ENCODE measurements at places on chromosomes 7 and 10.

GRCh38 chr7:50962962-50963374 lies 180.3 kb upstream of the GRB10 start:
- no peak for DNase-seq

DNA sequence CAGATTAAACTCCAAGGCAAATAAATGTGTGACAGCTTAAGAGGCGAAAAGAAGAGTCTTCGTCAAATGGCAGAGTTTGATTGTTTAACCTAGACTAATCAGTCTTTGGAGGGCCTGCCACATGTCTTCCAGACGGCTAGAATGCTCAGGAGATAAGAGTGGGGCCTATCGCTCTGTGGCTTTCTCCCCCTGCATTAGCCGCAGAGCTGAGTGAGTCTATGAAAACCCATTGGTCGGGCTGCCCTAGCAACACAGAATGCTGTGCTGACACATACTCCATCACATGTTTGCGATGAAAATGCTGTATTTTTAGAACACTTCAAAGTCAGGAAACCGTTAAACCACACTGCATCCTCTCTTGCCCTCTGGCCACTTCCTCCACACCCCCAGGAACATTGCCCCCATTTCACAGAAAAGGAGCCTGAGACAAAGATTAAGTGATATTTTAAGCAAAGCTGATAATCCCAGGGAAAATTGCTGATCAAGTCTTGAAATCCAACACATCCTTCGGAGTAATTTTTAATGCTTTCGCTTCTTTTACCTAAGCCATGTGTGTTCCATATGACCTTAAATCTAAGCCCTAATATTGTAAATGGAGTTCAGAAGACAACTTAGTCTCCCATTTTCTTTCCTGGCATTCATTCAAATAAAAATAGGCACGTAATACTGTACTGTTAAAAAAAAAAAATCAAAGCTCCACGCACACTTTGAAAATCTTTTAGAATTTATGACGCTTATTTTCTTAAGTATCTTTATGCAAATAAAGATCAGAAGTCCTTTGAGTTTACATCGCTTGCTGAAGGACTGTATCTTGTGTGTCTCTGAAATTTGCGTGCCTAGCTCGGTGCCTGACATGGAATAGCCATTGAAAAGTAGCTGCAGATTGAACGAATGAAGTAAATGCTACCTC lies 161.2 kb downstream of the CELF2 start:
- peak; percentile 76 for DNase-seq

DNA sequence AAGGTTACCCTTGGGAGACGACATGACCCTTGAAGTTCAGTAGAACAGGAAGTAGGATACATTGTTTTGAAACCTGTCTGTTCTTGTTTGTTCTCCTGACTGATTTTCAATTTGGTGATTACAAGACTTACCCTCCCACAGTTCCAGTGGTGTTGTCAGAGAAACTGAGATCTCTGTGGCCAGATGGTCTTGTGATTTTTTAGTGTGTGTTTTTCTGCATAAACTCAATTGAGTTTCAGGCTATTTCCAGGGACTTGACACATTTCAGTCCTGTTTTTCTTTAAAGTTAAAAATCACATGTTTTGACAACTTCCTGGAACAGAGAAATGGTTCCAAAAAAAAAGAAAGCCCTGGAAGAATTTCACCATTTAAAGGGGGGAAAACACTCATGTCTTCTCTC lies 22.3 kb downstream of the PIK3CG start:
- DNase-seq: no peak

DNA sequence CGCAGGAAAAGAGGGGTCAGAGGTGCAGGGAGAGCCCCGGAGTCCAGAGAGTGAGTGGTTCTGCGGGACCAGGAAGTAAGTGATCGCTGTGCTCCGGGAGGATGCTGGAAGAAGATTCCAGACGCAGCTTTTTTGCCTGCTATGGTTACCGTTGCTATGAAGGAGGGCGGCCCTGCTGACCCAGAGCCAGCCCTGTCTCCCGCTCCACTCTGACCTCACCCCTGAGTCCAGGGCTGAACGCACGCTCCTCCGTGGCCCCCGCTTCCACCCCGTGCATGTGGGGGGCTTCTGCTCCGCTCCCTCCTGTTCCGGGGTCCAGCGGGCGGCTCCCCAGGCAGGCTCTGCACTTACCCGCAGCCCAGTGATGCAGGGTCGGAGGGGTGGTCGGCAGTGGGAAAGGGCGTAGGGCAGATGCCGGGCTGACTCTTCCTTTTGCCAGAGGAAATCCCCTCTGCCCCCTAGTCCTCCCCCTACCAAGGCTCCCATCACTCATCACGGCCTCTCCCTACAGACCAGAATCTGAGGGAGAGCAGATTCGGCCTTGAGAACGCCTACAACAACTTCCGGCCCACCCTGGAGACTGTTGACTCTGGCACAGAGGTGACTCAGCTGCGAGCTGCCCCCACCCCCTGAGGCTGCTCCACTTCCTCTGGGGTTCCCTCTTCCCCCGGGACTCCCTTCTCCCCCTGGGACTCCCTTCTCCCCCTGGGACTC lies 2.7 kb upstream of the MUC17 start:
- peak; percentile 37 for DNase-seq

GRCh38 chr10:35940141-35941041 lies 298.3 kb upstream of the FZD8 start:
- no peak for DNase-seq

- DNase-seq: no peak
These were observed 165.5 kb downstream of the MAGI2 start for GRCh38 chr7:79287981-79288380.
